ENCODE measurements at places on chromosomes 5 and 9. TPM values are rescaled to one million over a fixed set of nuclear protein-coding genes. Genes with fewer than 3 reads are reported as not detected.

DNA sequence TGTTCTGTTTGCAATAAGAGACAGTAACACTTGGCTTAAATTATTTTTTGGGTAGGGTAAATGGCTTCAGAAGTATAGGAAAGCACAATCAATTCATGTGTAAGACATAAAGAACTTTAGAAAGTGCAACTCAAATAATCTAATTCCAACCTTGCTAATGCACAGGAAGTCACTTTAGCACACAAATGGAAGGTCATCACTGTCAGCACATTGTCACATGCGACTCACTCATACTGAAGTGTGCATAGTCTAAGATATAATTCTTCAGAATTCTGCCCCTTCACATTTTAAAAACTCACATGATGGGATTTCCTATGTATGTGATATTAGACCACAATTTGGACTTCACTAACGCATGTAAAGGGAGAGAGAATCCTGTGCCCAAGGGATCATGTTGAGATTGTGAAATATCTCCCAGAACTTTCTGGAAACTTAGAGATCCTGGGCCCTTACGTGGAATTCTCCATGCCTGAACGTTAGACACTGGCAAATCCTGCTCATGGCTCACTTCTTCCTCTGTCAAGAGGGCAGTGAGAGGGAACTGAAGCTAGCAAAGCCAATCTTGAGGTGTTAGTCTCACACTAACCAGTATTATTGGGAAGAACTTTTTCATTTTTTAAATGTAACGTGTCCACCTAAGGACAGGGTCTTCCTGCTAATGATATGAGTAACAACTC, 403.2 kb upstream of the PTGER4 start:
- no peak for DNase-seq

The EQTN gene
- not detected for polyA plus RNA-seq

DNA sequence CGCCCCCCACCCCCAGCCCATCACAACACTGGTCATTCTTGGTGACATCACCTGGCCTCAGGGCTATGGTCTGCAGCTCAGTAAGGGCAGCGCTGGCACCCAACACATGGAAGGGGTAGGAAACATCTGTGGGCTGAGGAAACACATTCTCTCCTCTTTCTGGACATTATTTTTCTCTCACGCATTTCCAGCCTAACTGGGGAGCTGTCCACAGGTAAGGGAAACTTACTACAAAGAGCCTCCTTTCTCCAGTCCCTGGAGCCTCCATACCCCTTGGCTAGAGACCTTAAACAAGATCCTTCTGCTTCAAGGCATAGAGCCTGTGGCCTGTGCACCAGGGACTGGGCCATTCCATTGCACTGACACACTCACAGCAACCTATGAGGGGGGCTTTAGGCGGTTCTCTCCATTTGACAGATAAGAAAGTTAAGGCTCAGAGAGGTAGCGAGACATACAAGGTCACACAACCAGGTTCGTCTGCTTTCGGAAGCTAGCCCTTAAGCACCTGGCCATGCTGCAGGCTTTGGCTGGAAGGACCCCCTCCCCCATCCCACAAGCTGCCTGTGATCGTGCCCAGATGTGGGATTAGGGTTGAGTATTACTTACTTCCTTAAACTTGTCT, 40.7 kb downstream of the CXXC5 start:
- DNase-seq: no peak

The TRIM14 gene
- 5.2 TPM for polyA plus RNA-seq

DNA sequence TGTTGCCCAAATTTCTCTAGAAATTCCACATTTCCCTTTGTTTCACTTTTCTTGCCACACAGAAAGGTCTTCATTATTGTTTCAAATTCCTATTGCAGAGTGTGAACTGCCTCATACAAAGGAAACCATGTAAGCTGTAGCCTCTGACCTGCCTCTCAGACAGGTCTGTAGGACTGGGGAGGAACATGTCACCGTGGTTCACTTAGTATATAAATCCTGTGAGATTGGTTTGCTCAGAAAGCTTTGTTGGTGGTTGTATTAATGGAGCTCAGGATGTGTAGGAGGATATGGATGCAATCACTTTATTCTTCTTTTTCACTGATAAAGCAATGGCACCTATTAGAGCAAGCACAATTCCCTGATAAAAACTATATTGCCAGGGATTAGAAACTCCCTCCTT, 4.2 kb downstream of the SGCD start:
- DNase-seq: no peak

DNA sequence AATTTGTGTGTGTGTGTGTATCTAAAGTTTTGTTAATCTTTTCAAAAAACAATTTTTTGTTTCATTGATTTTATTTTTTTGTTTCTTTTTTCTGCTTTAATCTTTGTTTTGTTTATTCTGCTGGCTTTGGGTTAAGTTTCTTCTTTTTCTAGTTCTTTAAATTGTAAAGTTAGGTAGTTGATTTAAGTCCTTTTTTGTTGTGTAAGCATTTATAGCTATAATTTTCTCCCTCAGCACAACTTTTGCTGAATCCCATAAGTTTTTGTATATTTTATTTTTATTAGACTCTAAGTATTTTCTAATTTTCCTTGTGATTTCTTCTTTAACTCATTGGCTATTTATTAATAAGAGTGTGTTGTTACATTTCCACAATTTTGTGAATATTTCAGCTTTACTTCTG, 34.9 kb downstream of the GABRA6 start:
- DNase-seq: no peak

- DNase-seq: no peak
Measured at GRCh38 chr9:86764671-86765343, 182.5 kb downstream of the GAS1 start.

The CCL21 gene
- polyA plus RNA-seq: 28.0 TPM

- no peak for DNase-seq
Measured at GRCh38 chr5:5046680-5047502, 93.2 kb upstream of the ADAMTS16 start.

DNA sequence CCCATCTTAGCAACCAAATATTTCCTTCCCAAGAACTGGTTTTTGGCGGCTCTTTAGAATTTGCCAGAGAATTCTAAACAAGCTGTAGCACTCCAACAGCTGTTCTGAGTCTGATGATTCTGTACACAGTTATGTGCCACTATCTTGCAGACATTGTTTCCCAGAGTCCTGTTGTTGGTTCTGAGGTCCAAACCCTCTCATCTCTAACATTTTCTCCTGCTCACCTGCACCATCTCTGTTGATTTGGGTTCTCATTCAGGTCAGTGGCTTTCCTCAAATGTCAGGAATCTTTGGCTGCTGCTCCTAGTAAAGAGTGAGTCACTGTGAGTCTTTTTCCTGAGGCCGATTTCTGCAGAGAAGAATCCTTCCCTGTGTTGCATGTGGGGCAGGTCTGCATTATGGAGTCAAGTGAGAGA, 50.0 kb downstream of the CAMSAP1 start:
- no peak for DNase-seq

- no peak for DNase-seq
Measured at GRCh38 chr5:81428446-81428845, 34.5 kb upstream of the ACOT12 start.

- DNase-seq: no peak
Measured at GRCh38 chr9:8917956-8918739, 1118.6 kb upstream of the DMAC1 start.

GRCh38 chr5:12217039-12217438, 312.8 kb upstream of the CTNND2 start:
- no peak for DNase-seq

The NSUN2 gene
- polyA plus RNA-seq: 47.8 TPM

DNA sequence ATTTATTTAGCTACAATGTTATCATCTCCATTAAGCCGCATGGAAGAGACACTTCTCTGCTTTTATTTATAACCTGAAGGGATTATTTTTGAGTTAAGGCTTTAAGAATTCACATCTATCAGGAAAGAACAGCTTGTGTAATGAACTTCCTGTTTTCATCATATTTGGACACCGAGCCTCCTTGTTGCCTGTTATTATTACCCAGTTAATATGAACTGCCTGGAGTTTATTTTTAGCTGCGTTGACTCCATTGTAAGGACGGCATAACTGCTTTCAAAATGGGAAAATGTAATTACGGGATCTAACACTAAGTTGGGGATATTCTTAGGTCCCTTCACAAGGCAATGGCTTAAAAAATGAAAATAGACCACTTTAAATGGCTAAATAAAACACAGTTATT, 89.0 kb upstream of the NR4A3 start:
- no peak for DNase-seq

The CER1 gene
- 0.66 TPM for polyA plus RNA-seq

The ARL14EPL gene
- polyA plus RNA-seq: not detected

The SCGB3A2 gene
- 2.2 TPM for polyA plus RNA-seq

DNA sequence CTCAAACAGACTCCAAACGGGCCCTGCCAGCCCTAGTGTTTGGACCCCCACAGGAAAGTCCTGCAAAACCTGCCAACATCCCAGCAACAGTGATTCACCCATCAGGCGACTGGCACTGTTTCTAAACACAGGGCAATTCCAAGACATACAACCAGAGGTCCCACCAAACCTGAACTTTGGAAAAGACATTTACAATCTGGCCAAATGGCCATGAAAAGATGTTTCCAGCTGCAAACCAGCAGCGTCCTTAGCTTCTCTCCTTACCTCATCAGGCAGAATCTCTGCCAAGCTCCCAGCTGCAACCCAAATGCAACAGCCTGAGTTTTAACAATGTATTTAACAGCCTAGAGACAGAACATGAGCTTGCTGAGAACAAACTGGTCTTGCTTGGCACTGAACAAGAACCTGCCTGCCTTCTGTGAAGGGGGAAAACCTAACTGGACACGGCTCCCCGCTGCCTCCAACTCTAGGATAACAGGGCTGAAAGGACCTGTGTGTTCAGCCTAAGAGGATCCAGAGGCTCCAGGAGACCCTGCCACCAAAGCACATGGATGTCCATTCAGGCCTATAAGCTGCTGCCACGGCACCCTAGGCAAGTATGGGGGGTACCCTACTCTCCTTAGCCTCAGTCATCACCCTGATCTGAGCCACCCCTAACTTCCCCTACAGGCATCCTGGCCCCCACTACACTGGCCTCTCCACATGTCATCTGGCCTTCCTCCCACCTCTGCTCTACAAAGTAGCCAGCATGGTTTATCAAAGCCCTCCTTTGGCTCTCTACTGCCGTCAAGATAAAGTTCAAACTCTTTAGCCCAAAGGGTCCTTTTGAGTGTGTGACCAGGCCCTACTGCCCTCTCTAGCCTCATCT, 5.6 kb downstream of the P4HA2 start:
- peak; percentile 43 for DNase-seq

The GLDC gene
- polyA plus RNA-seq: 19.3 TPM

DNA sequence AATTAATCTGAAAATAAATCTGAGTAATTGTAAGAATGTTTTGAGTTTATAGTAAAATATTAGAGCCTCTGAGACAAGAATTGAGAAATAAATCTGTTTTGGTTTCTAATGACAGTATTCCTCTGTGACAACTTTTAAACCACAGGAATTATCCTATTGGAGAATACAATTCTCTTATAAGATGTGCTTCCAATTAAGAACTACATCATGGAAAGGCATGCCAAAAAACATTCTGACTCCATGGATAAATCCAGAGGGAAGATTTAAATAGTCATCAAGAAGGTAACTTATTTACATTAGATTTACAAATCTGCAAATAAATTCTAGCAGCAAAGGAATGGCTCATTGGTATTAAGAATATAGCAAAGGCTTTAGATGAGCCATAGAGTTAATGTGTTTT, 178.3 kb upstream of the ACOT12 start:
- DNase-seq: no peak

- no peak for DNase-seq
Measured at GRCh38 chr9:20373263-20373662, 249.0 kb downstream of the MLLT3 start.

The GABRA1 gene
- 0.17 TPM for polyA plus RNA-seq

DNA sequence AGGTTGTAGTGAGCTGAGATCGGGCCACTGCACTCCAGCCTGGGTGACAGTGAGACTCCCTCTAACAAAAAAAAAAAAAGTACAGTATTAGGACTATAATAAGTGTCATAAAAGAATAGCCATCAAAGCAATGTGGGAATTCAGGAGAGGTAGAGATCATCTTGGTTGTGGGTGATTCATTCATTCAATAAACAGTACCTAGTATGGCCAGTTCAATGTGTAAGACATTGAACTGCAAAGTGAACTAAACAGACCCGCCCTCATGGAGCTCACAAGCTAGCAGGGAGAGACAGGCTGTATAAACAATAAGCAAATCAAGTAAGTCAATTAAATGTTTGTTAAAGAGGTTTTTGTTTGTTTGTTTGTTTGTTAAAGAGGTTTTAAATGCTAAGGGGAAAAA, 146.1 kb upstream of the RANBP3L start:
- no peak for DNase-seq

The CDC20B gene
- polyA plus RNA-seq: 0.94 TPM

DNA sequence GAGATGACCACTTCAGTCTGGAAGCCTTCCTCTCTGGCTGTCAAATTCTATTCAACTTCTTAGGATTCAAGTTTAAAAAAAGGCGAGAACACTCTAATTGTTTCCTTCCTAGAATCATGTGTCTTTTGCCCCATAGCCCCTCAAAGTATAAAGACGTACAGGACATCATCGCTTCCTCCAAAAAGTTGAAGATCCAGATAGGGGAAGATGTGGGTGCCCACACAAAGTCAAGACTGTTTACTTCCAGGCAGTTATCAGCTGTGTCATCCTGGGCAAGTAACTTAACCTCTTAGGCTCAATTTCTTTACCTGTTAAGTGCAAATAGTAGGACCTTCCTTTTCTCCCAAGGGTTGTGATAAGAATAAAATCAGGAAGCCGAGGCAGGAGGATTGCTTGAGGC, 40.1 kb downstream of the PPARGC1B start:
- DNase-seq: no peak

DNA sequence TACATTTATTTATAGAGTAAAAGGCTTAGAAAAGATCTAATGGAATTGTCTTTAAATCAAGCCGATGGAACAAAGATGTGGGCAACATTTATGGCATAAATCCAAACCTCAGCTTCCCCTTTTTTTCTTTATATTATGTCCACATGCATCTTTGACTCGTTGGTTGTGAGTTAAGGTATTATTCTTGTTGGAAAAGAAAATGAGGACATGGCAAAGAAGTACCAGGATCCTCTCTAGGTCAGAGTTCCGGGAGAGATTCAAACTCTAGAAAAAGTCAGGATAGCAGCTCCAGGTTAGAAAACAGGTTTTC, 508 bp upstream of the NME5 start:
- no peak for DNase-seq

The DMGDH gene
- 17.4 TPM for polyA plus RNA-seq

The GRM6 gene
- polyA plus RNA-seq: 0.56 TPM

The GPR21 gene
- polyA plus RNA-seq: 0.66 TPM

The ZDHHC21 gene
- polyA plus RNA-seq: 21.8 TPM

The PCDHGA11 gene
- 5.1 TPM for polyA plus RNA-seq

The PCDHB12 gene
- polyA plus RNA-seq: 4.6 TPM

DNA sequence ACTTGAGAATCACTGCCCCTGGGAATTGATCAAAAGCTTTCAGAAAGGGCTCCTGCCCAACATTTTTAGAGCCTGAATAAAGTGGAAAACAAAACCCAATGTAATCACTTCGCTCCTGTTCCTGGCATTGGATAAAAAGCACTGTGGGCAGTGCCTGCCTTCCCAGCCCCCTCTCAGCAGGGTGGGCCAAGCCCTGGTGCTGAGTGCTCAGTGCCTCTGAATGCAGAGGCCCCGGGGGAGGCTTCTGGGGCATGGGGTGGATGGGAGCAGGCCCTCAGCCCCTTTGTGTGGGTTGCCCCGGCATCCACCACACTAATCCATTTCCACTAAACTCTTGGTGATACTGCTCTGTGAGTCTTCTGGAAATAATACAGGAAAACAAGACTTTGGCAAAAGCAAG, 55.6 kb downstream of the CFAP90 start:
- no peak for DNase-seq

- DNase-seq: no peak
Measured at GRCh38 chr9:124710766-124711165, 60.3 kb downstream of the NR6A1 start.

- DNase-seq: no peak
Measured at GRCh38 chr5:55600497-55601203, 65.9 kb upstream of the PLPP1 start.

The PCDHGA6 gene
- polyA plus RNA-seq: 5.4 TPM

The SIGMAR1 gene
- polyA plus RNA-seq: 50.4 TPM

Measured in right renal pelvis (tissue), 4 donors.